ENCODE measurements at places on chromosomes 3 and 15.

- DNase-seq: no peak
Observed at GRCh38 chr15:63699101-63699785, 102.1 kb downstream of the FBXL22 start.

GRCh38 chr3:188476935-188477334, 323.0 kb downstream of the LPP start:
- DNase-seq: no peak

GRCh38 chr15:88465633-88466224, 1.5 kb downstream of the MRPL46 start:
- no peak for DNase-seq

- DNase-seq: no peak
Observed at GRCh38 chr3:132421832-132422231, 4.5 kb downstream of the DNAJC13 start.

DNA sequence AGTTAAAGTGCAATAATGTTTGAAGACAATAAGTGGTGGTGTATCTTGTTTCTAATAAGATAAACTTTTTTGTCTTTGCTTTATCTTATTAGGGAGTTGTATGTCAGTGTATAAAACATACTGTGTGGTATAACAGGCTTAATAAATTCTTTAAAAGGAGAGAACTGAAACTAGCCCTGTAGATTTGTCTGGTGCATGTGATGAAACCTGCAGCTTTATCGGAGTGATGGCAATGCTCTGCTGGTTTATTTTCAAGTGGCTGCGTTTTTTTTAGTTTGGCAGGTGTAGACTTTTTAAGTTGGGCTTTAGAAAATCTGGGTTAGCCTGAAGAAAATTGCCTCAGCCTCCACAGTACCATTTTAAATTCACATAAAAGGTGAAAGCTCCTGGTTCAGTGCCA, 2.7 kb downstream of the RPL15 start:
- no peak for DNase-seq

GRCh38 chr15:65869954-65870871, 922 bp downstream of the RAB11A start:
- DNase-seq: no peak

- DNase-seq: no peak
Observed at GRCh38 chr15:87575896-87576473, 680.6 kb downstream of the NTRK3 start.

- DNase-seq: no peak
Observed at GRCh38 chr3:124246949-124247348, 255.0 kb upstream of the ROPN1 start.

DNA sequence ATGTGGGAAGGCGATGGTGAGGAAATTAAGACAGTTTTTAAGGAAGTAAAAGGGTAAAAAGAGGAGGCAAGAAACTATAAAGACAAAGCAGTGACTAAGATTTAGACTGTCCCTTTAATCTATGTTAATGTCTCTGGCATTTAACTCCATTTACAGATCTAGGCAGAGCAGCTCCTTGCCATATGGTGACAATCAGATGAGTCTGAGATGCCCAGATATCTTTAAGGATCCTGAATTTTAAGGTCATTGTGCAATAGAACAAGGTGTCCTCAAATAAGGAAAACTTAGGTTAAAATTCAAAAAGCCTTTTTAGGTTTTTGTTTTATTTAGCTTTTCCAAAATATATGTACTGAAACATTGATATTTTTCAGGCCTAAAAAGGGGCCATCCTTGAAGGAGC, 24.1 kb downstream of the RASGRP1 start:
- no peak for DNase-seq

DNA sequence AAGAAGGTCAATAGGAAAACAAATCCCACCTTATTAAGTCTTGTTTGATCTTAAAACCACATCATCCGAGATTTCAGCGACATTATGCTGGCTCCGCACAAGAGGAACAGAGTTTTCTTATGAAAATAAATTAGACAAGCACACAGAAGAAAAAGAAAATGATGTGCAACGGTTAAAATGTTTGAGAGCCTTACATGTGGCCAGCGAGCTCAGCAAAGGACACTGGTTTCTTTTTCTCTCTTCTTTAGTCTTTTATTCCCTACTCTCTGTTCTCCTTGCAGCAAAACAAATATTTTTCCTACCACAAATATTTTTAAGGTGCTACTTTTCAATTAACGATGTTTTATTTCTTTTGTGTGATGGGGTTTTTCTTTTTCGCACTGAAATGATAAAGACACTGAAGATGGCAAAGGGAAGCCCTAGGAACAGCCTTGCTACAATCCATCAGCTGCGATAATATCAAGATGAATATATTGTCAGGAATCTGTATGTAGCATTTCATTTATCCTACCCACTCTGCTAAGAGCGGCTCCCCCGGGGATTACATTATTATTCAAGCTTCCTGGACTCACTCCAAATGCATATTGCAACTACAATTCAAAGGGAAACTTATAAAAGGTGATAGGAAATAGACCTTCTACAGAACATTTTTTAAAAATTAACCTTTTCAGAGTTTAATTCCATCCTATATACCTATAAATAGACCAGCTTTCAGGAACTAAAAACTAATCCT, 72.9 kb downstream of the ANXA2 start:
- no peak for DNase-seq

GRCh38 chr3:27596334-27596841, 112.2 kb upstream of the SLC4A7 start:
- no peak for DNase-seq

DNA sequence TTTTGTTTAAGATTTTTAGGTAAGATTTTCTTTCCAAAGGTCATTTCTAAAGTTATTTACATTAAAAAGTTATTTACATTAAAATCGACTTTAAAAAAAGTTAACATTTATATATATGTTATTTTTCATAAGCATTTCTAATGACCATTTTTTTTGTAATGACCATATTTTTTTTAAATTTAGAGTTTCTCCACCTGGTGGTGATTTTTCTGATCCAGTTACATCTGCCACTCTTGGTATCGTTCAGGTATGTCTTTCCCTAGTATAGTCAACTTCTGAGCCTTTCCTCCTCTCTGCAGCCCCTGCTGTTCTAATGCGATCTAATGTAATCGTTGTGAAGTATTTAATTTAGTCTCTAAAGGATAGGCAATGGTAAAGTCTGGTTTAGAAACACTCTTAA, 42.9 kb upstream of the GRAMD1C start:
- no peak for DNase-seq

DNA sequence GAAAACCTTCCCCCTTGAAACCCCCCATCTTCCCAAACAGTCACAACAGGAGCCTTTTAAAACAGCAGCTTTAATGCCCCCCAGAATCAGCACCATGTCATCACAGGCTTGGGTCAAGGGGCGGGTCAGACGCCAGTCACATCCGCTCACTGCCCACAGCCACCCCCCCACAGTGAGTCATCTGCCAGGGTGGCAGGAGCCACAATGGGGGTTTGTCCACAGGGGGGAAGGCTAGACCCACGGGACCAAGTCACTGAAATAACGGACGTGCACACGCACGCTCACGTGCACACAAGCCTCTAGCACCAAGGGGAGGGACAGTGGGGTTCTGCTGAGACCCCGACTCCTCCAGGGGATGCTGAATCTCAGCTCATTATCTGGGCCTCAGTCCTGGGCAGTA, 441 bp upstream of the UCN2 start:
- no peak for DNase-seq

- no peak for DNase-seq
Observed at GRCh38 chr3:141093397-141093796, 42.2 kb downstream of the SPSB4 start.

- DNase-seq: no peak
Observed at GRCh38 chr3:194686816-194687637, 1.3 kb downstream of the FAM43A start.

DNA sequence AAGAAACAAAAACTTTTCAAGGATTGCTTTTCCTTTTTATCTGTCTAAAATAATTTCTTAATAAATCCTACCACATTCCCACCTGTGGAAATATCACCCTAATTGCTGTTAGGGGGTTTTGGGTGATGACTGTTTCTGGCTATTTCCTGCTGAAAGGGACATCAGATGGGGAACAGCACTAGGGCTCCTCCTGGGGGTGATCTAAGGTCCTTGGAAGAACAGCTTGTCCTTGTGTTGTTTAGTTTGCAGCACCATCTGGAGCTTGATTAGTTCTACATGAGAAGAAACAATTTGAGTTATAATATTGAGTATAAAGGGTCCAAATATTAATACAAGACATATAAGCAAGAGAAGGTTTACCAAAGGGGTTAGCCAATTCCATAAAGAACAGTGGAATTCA, 18.7 kb downstream of the OR5H15 start:
- DNase-seq: no peak

GRCh38 chr3:32274306-32274705, 35.8 kb downstream of the CMTM8 start:
- no peak for DNase-seq

DNA sequence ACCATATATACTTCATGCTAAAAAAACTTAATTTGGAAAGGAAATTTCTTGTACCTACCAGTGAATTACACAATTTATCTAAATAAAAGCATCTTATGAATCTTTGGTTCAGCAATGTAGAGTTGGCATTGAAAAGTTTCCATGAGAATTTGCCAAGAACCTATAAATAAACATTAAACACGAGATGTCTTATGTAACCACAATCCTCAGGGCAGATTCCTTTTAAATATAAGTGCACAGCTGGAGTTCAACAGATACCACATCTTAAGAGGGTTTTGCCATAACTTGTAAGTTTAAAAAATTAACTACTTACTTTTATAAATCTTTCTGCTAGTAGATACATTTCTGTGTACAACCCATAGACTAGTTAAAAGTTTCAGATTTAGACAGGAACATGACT, 499.3 kb upstream of the ARRDC4 start:
- no peak for DNase-seq

DNA sequence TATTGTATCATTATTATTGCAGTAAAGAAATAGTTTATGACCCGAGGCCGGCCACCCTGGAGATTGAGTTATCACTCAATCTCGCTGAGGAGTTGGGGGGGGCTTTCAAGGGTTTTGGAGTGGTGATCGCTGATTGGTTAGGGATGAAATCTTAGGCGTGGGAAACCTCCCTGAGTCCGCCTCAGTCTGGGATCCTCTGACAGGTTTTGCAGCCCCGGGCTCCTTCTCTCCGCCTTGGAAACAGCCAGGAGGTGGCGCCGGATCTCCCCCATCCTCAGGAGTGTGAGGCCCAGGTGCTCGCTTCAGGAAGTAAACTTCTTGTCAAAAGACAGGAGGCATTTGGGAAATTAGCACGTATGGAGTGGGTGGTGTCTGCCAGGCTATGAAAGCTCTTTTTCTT, 41.1 kb upstream of the SEC61A1 start:
- DNase-seq: no peak

DNA sequence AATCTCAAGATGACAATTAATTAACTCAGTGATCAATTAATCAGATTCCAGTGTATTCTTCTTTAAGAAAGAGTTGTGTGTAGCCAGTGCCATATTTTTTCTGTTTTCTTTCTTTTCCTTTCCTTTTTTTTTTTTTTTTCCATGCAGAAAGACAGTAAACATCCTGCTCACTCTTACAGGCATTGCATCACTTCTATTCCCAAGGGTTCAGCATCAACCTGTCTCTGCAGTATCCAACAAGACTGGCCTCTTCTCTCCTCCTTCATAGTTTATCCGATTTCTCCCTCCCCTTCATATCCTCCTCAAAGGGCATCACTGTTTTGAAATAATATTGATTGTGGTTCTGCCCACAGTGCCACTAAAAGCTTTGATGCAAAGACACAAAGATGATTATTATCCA, 17.0 kb upstream of the SLC9A9 start:
- no peak for DNase-seq

DNA sequence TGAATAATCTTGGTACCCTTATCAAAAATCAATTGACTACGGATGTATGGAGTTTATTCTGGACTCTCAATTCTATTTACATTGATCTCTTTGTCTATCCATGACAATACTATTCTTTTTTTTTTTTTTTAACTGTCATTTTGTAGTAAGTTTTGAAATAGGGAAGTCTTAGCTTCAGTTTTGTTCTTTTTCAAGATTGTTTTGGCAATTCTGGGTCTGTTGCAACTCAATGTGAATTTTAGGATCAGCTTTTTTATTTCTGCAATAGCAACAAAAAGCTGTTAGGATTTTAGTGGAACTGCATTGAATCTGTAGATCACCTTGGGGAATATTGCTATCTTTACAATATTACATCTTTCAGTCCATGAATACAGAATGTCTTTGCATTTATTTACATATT, 21.4 kb downstream of the BTLA start:
- no peak for DNase-seq

- no peak for DNase-seq
Observed at GRCh38 chr3:32457971-32458471, 44.6 kb downstream of the CMTM6 start.

GRCh38 chr3:141525814-141526213, 39.0 kb downstream of the RASA2 start:
- DNase-seq: no peak

DNA sequence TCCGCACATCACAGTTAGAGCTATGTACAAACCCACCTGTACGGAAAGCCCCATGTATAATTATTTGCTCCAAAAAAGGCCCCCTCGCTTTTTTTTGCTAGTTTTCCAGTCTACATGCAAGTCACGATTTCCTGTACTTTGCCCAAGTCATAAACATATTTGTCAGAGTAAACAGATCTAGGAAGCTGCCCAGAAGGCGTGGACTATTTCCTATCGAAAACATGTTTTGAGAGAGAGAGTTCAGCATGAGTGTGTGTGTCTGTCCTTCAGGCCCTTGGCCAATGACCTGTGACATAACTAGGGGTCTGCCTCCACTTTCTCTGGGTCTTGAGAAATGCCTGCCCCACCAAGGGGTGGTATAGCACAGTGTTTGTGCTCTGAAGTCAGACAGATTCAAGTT, 72.7 kb upstream of the HACD2 start:
- DNase-seq: no peak

DNA sequence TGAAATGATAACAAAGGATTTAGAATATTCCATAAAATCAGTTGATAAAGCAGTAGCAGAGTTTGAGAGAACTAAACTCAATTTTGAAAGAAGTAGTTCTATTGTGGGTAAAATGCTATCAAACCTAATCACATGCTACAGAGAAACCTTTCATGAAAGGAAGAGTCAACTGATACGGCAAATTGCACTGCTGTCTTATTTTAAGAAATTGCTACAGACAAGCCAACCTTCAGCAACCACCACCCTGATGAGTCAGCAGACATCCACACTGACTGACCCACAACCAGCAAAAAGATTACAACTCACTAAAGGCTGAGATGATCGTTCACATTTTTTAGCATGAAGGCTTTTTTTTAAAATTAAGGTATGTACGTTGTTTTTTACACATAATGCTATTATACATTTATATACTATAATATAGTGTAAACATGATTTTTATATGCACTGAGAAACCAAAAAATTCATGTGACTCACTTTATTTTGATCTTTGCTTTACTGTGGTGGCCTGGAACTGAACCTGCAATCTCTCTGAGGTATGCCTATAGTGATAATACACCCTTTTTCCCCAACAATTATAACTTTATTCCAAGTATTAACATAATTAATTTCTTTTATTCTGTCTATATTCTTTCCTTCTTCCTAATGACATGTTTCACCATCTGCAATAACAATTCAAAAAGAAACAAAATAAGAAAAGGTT, 109.9 kb downstream of the TBC1D5 start:
- DNase-seq: no peak

GRCh38 chr3:181712553-181713279, 991 bp downstream of the SOX2 start:
- no peak for DNase-seq

Data from stimulated activated CD4-positive, alpha-beta T cell treated with anti-CD3 and anti-CD28 coated beads, Interleukin-1b, Interleukin-23, amount 100 ng/mL, for 24 hours (primary cell).